ENCODE measurements at places on chromosomes 16 and 17.

DNA sequence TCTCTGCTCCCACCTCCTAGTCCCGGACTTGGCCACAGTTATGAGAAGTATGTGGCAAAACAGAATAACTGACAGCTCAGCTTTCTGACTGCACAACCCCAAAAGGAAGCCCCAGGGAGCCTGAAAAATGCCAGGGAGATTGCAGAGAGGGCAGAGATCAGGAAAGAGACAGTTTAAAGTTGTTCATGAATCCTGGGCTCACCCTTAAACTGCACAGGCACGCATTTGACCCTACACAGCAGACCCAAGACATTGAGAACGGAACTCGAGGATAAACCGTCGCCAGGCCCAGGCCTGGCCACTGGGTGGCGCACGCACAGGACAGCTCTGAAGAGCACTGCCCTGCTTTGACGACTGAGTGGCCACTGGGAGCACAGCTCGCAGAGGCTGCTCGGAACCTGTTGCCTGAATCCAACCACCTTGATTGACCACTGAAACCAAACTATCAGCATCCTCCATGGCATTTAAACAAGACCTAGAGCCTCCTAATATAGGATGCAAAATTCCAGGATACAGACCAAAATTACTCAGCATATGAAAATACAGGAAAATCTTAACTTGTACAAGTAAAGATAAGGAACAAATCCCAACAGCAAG is 114.0 kb downstream of the C16orf95 start:
- DNase-seq: no peak

DNA sequence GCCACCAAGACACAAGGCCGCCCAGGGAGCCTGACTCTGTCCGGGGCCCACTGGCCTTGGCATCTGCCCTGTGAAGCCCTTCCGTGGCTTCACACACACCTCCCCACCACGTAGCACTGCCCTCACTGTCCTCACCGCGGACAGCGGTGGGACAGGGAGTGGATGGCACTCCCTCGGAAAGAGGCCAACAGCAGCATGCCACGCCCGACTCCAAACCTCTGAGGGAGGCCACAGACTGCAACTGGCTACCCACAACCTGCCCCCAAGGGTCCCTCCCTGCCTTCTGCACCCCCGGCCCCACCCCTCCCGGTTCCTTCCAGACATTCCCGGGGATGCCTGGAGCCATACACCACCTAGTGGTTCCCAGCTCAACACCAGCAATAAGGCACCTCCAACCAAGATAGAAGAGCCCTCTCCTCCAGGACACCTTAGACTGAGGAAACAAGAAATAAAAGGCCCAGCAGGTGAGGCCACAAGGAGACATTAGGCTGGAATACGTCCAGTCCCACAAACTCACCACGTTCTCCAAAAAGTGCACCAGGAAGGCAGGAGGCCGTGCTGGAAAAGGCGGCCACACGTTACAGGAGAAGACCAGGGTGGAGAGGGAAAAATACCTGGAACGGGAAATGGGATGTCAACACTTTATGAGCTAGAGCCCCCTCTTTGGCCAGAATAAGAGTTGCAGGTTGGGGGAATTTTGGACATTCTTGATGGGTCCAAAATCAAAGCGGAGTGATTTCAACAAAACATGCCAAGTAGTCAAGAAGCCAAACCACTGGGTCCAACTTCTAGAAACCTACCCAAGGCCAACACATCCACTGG is 310.0 kb downstream of the SOX9 start:
- DNase-seq: no peak

DNA sequence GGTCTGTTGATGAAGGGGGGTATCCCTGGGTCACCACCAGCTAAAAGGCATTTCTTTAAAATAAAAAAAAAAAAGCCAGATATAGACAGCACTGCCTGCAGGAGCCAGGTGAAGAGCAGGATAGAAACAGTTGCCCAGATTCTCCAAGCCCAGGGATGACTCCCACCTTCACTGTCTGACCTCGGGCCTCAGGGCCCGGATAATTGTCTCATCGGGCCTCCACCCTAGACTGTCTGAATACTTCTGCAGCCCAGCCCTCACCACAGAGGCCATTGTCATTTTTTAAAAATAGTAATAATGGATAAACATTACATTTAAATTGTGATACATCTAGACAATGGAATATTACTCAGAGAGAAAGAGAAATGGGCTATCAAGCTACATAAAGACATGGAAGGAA is 92.8 kb upstream of the TNRC6C start:
- DNase-seq: no peak

DNA sequence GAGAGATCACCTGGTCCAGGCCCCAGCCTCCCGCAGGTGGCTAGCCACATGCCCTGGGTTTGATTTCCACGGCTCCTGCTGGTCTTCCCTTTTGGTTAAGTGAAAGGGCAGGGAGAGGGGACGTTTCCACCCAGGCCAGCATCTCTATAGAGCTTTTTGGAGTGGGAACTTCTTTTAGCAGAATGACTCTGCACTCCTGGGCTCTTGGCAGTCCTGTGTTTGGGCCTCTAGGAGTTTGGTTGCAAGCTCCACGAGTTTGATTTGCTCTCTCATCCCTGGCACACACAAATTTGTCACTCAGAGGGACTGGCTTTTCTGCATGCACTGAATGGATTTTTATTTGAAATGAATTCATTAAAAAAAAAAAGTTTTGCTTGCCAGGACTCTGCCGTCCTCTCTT is 32.8 kb downstream of the MSI2 start:
- DNase-seq: no peak

- DNase-seq: no peak
Measured at GRCh38 chr17:78369791-78370381, 8.6 kb upstream of the PGS1 start.

DNA sequence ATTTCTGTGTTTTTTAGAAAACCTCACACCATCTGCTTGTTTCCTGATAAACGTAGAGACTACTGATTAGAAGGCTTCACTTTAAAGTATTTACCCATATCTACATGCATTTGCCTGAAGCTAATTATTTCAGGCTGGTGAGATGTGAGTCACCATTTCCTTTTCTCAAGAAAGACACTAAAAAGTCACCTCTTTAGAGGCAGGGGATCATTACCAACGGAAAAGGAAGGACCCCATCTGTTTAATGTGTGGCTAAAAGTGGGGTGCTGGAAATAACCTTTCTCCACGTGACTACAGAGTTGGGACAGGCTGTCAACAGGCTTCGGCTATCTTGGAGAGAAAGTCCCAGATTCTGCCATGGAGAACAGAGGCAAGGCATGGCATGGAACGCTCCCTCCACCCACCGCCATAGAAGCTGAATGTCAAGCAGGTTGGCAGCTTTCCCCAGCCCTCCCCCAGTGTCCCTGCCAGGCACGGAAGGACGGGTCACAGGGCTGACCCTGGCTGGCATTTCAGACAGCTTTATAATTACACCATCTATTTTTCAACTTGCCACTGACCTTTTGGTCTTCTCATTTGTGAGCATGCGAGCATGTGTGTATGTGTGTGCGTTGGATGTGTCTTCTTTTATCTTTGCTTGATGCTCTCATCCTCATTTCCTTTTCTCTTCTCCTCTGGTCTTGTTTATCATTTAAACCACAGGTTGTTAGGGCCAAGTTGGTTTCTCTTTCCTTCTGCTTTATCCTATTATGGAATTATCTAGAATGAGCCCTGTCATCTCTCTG is 157.0 kb downstream of the CPPED1 start:
- DNase-seq: no peak
